ENCODE measurements at places on chromosomes 3 and 15.

- DNase-seq: no peak
Observed at GRCh38 chr3:64138046-64138445, 87.2 kb downstream of the PRICKLE2 start.

DNA sequence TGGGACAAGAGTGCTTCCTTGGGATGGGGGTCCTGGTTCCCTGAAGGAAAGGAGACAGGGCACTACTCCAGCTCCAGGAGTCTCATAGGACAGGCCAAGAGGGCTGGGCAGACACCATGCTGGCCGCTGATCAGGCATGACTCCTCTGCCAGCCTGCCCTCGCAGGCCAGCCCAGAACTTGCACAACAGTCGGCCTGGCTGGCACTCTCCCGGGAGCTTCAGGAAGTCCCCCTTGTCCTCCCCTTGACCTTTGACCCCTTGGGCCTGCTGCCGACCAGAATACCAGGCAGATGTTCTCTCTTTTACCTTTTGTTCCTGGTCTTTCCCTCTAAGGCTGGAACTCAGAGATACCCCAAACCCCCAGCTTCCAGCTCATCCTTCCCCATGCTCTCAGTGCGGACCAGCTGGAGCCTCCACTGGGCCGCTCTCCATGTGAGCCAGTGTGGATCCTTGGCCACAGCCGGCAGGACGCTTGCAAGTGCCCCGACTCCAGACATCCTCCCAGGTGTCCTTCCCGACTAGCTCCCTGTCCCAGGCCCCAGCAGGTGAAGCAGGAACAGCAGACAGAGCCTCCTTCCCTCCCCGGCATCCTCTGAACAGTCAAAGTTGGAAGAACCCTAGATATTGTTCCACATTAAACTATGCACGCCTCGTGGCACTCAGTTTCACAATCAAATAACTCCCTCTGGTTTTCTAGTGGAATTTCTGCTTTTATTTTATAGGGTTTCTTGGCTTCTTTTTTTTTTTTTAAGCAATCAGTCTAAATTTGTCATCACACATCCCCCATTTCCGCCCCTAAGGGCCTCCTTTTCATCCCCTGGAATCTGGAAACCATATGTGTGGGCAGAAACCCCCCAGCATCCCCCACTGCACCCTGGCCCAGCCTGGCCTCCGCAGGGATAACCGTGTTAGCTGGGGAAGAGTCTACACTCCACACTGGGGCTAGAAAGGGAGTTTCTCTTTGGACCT is 15.7 kb downstream of the VPS18 start:
- DNase-seq: no peak

- no peak for DNase-seq
Observed at GRCh38 chr3:98763076-98763475, at the start of gene ST3GAL6. Gene ST3GAL6 (plus strand): TSS chr3:98763340. CDS start chr3:98768441, 5,101 bp downstream.

- DNase-seq: no peak
Observed at GRCh38 chr3:99684644-99685043, 46.2 kb downstream of the COL8A1 start.

- no peak for DNase-seq
Observed at GRCh38 chr3:172193436-172193835, 154.1 kb downstream of the FNDC3B start.

- DNase-seq: no peak
Observed at GRCh38 chr3:51063053-51063452, 322.0 kb upstream of the MANF start.

GRCh38 chr3:185595526-185595925 is 9.4 kb downstream of the SENP2 start:
- DNase-seq: no peak

DNA sequence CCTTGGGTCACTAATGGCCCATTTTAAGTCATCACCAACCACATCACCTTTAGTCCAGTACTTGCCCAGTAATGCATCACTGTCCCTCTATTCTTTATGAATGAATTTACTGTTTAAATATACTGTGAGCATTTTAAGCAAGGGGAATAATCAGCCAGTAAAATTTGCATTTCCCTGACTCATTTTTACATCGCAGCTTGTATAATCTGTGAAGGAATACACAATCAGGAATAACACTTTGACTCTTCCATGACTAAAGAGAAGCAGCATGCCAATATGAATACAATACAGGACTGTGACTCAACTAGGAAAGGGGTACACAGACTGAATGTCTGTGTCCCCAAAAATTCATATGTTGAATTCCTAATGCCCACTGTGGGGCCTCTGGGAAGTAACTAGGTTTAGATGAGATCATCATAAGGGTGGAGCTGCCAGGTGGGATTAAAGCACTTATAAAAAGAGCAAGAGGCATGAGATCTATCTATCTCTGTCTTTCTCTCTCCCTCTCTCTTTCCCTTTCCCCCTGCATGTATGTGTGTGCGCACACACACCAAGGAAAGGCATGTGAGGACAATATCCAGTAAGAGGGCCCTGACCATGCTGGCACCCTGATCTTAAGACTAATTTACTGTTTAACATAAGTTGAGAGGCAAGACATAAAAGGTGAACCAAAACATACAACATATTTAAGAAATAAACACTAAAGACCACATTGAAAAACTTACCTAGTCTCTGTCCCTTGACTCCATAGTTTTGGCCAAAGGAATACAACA is 12.1 kb downstream of the B4GALT4 start:
- DNase-seq: no peak

DNA sequence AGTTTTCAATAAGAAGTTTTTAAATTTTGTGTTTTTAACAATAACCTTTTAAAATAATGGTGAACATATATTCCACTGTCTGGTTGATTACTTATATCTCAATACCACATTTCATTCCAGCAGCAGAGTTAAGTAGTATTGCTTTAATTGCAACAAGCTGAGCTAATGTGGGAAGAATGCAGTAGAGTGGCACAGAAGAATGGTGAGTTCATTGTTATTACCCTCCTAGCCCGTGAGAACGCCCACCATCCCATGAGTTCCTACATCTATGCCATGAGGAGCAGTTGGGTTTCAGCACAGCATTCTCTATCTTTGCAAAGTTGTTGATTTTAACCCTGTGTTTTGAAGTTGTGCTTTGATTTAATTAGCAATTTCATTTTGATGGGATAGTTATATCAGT is 17.8 kb upstream of the NR2E3 start:
- DNase-seq: peak; percentile 54

DNA sequence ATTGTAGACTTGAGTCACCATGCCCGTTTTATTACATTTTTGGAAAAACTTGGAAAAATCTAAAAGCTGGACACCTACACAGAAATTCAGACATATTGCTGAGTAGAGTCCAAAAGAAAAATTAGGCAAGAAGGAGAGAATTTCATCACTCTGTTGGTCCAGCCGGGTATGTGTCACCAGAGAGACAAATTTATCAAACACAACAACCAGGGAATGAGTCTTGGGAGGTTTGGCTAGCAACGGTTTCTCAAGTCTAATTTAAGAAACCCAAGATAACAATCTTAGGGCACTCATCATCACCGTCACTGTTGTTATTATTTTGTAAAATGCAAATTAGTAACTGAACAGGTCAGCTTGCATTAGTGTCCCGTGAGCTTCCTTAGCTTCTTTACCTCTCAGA is 197.5 kb upstream of the C2CD4B start:
- DNase-seq: no peak

- DNase-seq: no peak
Observed at GRCh38 chr3:56107157-56107556, 361.1 kb downstream of the ERC2 start.

- no peak for DNase-seq
Observed at GRCh38 chr3:10976770-10977169, 15.8 kb upstream of the SLC6A1 start.

DNA sequence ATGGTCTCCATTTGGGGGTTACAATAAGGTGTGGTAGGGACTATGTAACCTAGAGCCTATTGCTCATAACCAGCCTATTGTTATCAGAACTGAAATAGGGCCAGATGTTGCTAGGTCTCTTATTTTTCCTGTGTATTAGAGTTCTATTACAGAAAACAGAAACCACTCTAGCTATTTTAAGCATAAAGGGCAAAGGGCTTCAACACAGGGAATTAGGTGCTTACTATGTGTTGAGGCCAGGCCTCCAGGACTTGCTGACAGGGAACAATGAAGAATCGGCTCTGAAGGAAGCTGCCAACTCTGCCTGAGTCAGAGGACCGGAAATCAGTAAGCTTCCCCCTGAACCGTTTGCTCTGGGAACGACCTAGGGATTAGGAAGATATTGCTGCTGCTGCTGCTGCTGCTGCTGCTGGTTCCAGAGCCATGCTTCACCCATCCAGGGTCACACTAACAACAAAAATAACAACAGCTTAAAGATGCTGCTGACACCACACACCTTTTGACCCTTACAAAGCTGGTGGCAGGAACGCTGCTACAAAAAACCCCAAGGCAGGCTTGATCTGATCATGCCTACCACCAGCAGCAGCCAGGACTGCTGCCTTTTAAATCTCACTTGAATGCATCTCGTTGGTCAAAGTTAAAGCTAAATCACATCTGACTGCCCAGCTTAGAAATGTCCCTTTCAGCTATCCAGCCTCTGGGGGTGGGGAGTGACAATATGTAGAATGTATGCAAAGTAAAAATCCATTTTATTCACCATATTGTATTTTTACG is 276.9 kb upstream of the IL12A start:
- DNase-seq: peak; percentile 13

DNA sequence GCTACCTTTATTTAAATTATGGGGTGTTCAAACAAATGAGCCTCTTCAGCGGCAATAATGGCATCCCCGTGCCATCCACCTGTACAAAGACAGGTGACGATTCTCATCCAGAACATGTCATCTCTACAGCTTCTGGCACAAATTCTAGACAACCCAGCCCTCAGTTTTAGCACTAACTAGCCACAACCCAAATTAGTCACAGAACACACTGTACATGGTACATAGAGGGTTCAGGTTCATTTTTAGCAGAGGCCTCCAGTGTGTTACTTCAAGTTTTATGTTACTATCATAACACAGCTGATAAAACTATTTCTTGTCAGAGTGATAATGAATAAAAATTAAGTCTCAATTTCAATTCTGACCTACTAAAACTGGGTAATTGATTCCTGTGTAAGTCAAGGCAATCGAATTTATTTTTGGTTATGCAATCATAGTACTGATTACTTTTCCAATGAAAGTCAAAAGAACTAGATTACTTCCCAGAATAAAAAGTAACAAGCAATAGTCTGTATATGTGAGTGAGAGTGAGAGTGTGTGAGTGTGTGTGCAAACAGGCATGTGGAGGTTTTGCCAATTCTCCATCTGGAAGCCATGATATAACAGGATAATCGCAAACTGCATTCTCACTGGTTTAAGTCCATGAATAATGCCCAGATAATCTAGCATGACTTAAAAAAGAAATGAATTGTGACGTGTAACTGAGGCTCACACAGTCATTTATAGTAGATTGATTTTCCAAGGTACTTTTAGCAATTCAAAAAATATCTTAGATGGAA is 37.4 kb downstream of the SHQ1 start:
- DNase-seq: no peak

DNA sequence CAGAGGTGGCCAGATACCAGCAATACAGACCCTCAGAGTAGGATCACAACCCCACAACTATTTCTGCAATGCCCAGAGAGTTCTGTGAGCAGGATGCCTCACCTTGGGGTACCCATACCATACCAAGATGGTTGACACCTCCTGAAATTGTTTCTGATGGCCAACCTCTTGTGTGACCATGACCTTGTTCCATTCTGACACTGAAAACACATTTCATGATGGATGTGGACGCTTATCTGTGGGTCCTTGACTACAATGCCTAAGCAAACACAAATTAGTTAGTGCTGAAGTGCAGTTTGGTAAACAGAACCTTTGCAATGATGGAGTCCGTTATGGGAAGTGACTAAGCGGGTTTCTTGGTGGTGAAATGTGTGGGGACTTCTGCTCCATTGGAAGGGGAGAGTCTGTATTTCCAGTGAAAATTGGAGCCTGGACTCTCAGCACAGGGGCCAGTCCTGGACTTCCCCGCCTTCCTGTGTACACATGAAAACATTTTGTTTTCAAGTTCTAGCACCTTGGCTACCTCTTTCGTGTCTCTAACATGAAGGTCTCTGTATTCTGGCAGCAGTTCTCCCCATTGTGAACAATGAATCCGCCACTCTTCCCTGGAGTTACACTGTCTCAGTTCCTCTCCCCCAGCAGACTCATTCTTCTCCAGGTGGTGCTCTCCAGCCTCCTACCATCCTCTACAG is 106.2 kb downstream of the XXYLT1 start:
- no peak for DNase-seq

DNA sequence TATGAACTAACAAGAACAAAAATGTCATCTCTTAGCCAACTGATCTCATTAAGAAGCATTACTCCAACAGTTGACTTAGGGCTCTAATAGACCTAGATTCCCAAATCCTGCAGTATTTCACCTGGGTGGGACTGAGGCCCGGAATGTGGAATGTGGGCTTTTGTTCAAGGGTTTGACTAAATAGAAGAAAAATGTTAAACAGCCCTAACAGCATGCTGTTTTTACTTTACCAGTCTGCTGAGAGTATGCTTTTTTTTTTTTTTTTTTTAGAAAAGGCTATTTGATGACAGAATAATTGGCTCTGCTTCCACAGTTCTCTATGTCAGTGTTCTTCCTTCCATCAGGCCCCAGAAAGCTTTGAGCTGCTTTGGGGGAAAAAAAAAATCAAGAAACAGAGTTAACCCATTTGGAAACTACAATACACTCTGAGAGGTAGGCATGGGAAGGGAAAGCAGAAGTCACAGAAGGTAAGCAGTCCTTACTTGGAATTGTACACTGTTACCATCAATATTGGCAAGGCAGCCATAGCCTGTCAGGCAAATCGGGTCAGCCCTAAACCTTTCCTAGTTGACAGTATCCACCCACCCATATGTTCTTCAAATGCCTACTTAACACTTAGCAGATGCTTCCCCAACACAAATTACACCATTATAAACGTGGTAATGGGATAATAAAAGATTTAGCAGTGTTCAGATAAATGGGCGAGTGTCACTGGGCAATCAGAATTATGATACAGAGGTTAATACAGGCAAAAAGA is 224.2 kb downstream of the CNTN3 start:
- DNase-seq: no peak

DNA sequence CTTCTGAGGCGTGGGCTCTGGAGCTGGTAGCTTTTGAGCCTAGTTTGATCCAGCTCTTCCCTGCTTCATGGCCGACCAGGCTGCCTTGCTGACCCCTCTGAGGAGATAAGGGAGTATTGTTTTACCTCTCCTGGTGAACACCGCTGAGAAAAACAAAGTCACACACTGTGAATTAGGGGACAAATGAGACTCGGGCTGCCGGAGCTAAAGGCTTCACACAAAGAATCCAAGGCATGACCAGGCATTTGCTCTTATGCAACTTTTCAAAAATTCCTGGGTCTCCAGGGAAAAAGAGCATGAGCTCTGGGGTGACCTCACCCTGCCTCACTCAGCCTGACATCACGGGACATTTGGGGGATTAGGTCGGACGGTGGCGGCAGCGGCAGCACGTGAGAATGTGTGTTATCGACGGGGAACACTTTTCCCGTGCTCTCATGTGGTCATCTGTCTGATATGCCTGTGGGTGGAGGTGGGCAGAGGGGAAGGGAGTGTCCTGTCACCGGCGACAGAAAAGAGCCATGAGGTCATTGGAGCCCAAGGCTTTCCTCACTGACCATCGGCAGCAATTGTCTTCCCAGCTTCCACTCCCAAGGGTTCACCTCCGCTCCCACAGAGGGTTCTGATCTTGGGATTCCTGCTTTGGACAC is 61.0 kb downstream of the TMEM44 start:
- no peak for DNase-seq

- no peak for DNase-seq
Observed at GRCh38 chr15:38058596-38059075, 124.2 kb downstream of the TMCO5A start.

All from iPS-NIHi11 (cell line).